ENCODE measurements at places on chromosomes 7 and 10.
A peak's percentile ranks its signal among the peaks of the same experiment; 100 is the strongest.

GRCh38 chr7:90408142-90408541 lies 4.9 kb downstream of the CLDN12 start:
- DNase-seq, result no peak

GRCh38 chr7:29622335-29623265 lies 59.0 kb downstream of the PRR15 start:
- no peak for DNase-seq

GRCh38 chr10:7045891-7046599 lies 364.8 kb downstream of the SFMBT2 start:
- no peak for DNase-seq

GRCh38 chr10:110076559-110077318 lies 69.0 kb downstream of the ADD3 start:
- DNase-seq, result no peak

GRCh38 chr10:28300027-28300426 lies 2.8 kb downstream of the MPP7 start:
- DNase-seq, result peak; percentile 17

GRCh38 chr10:77110757-77111156 lies 526.9 kb downstream of the KCNMA1 start:
- no peak for DNase-seq

GRCh38 chr7:139099172-139099947 lies 10.2 kb downstream of the ZC3HAV1 start:
- DNase-seq, result no peak

- no peak for DNase-seq
Measured at GRCh38 chr10:85293483-85293882, 965.1 kb downstream of the CCSER2 start.

DNA sequence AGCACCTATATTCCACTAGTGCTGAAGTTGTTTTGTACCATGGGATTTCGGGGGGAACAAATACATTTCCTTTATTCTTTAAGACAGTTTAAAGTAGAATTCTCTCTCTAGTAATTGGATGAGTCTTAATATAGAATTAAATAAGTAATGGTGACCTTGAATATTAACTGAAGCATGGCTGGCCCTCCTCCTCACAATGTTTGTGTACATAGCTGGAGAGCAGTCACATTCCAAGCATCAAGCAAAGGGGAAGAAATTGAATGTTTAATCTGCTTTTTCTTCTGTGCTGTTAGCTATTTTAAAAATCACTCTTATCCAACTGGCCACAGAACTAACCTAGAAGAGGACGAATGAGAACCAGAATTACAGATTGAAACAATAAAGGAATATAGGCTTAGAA lies 906.9 kb downstream of the CCSER2 start:
- DNase-seq, result no peak

- DNase-seq, result no peak
Measured at GRCh38 chr10:96675846-96676245, 44.5 kb downstream of the PIK3AP1 start.

DNA sequence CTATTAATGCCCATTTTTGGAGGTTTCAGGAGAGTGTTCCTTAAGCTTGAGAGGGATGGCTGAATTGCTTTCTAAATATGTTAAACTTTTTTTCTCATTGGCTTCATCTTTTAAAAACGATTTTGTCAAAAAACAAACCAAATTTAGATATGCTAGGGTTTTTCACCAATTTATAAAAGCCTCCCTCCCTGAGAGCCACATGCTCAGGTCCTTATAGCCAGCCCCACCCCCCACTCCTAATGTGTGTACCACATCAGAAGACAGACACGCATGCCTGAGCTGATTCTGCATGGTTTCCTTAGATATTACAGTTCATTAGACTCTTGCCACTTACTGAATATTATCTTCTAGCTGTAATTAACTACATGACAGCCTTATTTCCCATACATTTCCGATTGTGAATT lies 2.0 kb downstream of the CUL1 start:
- DNase-seq, result peak; percentile 50

GRCh38 chr10:103504181-103504783 lies 10.8 kb downstream of the NEURL1 start:
- DNase-seq, result peak; percentile 35

DNA sequence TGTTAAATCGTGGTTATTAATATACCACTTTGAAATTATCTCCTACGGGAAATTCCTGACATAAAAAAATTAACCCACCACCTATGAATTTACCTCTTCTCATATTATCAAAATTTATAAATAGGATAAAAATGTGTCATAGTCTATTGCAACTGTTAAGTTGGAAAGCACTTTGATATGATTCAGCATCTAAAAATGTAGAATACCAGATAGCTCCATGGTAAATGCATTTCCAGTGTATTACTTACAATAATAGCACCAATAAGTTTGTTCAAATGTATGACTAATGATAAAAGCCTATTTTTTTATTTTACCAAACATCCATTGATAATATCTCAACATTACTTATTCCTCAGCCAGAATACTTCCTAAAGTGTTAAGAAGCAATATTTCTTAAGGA lies 13.6 kb upstream of the KCND2 start:
- no peak for DNase-seq

- no peak for DNase-seq
Measured at GRCh38 chr7:20795881-20796280, 9.2 kb upstream of the SP8 start.

DNA sequence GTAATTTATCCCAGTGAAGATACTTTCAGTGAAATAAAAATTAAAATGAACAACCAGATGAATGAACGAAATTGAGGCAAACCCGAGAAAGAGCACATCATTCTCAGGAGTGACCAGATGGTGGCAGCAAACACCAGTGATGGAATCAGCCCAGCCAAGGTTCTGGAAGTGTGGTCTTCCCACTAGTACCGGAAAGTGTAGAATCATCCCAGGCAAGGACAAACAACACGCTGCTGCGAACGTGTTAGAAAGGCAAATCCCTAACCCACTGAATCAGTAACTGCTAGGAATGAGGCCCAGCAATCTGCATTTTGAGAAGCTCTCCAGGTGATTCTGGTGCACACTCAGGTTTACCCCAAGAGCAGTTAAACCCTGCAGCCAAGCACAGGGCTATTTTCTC lies 15.5 kb upstream of the SLC18A3 start:
- no peak for DNase-seq

- DNase-seq, result no peak
Measured at GRCh38 chr7:4169455-4169854, 512.6 kb upstream of the FOXK1 start.

DNA sequence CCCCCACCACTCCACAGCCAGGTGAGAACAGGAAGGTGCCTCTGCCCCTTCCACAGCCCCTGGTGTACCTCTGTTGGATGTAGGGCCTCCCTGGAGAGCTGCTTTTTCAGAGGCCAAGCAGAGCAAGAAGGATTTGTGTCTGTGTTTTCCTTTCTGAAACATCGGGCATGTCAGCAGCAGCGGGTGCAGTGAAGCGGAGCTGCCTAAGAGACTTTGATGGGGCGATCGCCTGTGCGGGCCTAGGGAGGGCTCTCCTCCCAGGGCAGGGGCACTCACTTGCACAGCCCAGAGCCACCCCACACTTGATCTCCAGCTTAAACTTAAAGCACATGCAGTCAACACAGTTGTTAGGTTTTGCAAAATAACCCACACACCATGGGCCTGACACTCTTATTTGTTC lies 324.7 kb downstream of the ACTR3B start:
- no peak for DNase-seq

- DNase-seq, result no peak
Measured at GRCh38 chr10:107492389-107492788, 327.9 kb upstream of the SORCS1 start.

GRCh38 chr10:28326516-28327490 lies 23.9 kb upstream of the MPP7 start:
- DNase-seq, result no peak

DNA sequence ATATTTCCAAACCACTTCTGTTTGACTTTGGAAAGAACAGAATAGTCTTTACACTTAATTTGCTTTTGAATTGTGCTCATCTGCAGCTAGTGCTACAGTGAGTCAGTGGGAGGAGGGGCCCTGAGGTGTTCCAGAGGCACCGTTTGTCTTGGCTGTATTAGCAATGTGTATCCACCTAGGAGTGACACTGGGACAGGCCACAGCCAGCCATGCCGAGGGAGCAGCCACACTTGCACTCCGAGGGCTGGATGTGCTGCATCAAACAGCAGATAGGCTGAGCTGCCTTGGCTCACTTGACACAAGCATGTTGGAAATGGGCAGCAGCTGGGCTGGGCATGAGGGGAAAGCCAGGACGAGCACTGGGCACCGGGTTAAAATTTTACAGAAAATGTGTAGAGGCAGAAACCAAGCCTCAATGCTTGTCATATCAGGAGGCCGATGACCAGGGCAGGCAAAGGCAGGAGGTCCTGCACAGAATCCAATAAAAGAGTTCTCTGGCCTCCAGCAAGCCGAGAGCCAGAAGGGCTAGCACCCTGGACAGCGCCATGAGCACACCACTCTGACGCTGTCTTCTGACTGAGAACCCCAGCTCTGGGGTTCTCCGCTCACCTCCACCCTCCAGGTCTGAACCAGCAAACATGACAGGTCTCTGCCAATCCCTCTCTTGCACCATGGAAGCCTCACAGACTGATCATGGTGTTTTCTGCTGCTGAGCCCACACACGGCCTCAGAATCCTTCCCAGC lies 163.3 kb downstream of the GRID1 start:
- DNase-seq, result no peak

- no peak for DNase-seq
Measured at GRCh38 chr10:125057158-125058001, 103.0 kb downstream of the CTBP2 start.

GRCh38 chr7:45627691-45628456 lies 53.7 kb downstream of the ADCY1 start:
- no peak for DNase-seq

- no peak for DNase-seq
Measured at GRCh38 chr10:28812384-28813372, 135.4 kb downstream of the BAMBI start.

- no peak for DNase-seq
Measured at GRCh38 chr7:10770176-10770575, 203.5 kb upstream of the PHF14 start.

GRCh38 chr10:126671402-126671975 lies 996 bp upstream of the C10orf90 start:
- no peak for DNase-seq

DNA sequence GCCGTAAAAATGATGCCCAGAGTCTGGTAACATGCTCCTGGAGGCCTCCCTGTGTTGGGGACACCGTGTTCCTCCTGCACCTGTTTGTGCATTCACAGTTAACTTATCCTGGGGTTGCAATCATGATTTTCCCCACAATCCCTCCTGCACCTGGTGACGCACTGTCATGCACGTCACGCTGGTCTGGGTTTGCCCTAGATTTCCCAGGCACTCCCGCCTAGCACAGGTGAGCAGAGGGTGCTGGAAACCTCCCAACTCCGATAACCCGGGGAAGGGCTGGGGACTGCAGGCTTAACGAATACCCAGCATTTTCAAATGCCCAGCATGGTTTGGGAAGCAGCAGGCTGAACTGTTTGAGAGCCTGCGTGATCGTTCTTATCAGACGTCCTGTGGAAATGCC lies 427.1 kb downstream of the TCERG1L start:
- no peak for DNase-seq

DNA sequence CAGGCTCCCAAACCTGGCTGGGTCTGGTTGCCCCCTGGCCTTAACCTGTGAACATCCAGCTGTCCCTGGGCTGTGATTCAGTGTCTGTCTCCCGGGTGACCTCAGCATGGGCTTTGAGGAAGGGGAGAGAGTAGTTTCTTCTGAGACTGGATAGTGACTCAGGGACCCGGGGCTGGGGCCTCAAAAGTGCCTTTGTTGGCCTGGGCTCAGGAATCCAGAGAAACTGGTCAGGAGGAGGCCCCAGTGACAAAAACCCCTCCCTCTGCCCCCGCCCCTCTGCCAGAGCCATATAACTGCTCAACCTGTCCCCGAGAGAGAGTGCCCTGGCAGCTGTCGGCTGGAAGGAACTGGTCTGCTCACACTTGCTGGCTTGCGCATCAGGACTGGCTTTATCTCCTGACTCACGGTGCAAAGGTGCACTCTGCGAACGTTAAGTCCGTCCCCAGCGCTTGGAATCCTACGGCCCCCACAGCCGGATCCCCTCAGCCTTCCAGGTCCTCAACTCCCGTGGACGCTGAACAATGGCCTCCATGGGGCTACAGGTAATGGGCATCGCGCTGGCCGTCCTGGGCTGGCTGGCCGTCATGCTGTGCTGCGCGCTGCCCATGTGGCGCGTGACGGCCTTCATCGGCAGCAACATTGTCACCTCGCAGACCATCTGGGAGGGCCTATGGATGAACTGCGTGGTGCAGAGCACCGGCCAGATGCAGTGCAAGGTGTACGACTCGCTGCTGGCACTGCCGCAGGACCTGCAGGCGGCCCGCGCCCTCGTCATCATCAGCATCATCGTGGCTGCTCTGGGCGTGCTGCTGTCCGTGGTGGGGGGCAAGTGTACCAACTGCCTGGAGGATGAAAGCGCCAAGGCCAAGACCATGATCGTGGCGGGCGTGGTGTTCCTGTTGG lies at the start of gene CLDN4:
Gene CLDN4 (plus strand): TSS at position 316 of the 903 bp plus-strand sequence. CDS start 206 bp downstream, at position 522.
- no peak for DNase-seq

GRCh38 chr10:132257271-132257670 lies 50.5 kb downstream of the STK32C start:
- peak; percentile 38 for DNase-seq

DNA sequence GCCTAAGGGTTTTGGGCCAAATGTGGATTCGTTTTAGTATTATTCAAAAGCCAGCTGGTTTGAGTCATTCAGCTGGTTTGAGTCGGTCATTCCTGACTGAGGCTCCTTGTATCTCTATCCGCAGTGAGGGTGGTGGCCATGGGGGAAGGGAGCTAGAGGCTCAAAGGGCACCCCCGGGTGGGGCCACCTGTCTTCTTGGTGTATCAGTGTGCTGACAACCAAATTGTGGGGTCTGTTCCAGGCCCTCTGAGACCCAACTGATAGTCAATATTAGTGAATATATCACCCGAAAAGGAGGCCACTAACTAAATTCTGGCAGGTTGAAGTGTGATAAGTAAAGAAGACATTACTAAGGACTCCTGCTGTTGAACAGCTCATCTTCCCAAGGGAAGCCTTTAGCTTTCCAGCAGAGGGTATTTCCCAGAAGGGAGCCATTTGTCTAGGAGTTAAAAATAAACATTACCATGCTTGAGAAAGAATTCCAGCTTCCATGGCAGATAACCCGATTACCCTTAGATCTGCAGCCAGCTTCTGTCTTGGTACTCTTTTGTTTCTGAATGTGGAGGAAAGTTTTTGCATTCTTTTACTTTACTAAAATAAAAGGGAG lies 29.9 kb upstream of the DDX50 start:
- DNase-seq, result no peak

DNA sequence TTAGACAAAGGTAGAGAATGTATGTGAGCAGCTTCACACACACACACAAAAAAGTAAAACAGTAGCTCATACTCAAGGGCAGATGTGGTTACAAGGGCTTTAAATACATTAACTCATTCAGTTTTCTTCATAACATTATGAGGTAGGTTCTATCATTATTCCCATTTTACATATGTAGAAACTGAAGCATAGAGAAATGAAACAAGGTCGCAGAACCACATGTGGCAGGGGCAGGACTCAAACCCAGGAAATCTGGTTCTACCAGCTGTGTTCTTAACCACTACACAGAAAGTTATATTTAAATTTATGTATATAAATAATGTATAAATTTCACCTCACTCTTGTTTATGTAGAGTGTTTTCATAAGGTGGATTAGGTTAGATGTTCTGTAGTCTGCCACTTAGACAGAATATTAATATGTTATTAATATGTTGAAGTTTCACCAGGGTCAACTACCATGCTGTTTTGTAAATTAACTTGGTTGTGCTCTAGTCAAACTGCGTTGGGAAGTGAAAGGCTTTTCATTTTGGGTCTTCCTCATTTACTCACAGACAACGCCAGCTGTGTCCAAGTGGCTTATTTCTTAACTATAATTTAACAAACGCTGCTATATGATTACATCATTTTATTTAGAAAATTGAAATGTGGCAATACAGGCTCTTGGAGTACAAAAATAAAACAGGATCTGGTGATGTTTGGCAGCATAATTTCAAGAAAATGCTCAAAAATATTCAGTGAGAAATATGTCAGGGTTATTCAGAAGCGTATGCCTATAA lies 138.4 kb downstream of the MDFIC start:
- no peak for DNase-seq
